CD4-positive, alpha-beta memory T cell (primary cell): ENCODE measurements at places on chromosomes 5 and 9. TPM values are rescaled to one million over a fixed set of nuclear protein-coding genes. Genes with fewer than 3 reads are reported as not detected.

The TMEM167A gene
- polyA plus RNA-seq: 67.3 TPM

The QRFP gene
- not detected for polyA plus RNA-seq

The VLDLR gene
- 0.07 TPM for polyA plus RNA-seq

The SDHA gene
- polyA plus RNA-seq: 214 TPM

The PRELID1 gene
- 209 TPM for polyA plus RNA-seq

The WWC1 gene
- 0.98 TPM for polyA plus RNA-seq

The SLC34A1 gene
- not detected for polyA plus RNA-seq

The PSAT1 gene
- polyA plus RNA-seq: 12.0 TPM

The SLC4A9 gene
- not detected for polyA plus RNA-seq

The ROR2 gene
- polyA plus RNA-seq: not detected

The ZNF883 gene
- 1.7 TPM for polyA plus RNA-seq

The IFNA21 gene
- polyA plus RNA-seq: not detected

The GFI1B gene
- not detected for polyA plus RNA-seq

The PGM5 gene
- polyA plus RNA-seq: not detected

The TRMO gene
- 21.7 TPM for polyA plus RNA-seq
